ENCODE measurements at places on chromosomes 1 and 21. TPM values are rescaled to one million over a fixed set of nuclear protein-coding genes. Genes with fewer than 3 reads are reported as not detected.
A peak's percentile ranks its signal among the peaks of the same experiment; 100 is the strongest.

GPR3 gene
- total RNA-seq, result 0.51 TPM

SLC25A34 gene
- total RNA-seq, result 2.2 TPM

DNA sequence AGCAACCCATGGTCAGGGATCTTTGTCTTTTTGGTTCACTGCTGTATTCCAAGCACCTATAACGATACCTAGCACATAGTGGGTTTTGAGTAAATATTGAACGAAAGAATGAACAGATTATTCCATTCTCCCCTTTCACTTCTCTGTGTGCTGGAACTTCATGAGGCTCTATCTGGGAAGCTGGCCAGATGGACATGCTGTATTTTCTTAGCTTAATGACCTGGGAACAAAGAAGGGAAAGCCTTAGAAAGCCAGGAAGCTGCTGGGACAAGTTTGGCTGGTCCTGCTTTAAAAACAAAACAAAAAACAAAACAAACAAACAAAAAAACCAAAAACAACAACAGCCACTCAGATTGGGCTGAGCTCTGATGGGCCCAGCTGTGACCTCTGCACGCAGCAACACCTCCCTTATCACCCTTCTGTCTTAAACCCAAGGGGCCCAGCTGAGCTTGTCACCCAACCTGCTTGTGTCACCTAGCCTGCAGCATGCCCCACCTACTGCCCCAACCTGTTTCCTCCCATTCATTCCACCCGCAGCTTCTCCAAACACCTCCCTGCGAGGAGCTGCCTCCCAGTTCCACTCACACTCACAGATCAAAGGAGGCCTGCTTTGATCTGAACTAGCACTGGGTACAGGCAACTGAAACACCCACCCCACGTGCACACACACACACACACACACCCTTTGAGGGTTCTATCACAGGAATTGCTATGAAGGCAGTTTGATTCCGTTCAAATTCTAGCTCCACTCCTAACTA, 37.1 kb downstream of the SLC30A1 start:
- no peak for DNase-seq

DNA sequence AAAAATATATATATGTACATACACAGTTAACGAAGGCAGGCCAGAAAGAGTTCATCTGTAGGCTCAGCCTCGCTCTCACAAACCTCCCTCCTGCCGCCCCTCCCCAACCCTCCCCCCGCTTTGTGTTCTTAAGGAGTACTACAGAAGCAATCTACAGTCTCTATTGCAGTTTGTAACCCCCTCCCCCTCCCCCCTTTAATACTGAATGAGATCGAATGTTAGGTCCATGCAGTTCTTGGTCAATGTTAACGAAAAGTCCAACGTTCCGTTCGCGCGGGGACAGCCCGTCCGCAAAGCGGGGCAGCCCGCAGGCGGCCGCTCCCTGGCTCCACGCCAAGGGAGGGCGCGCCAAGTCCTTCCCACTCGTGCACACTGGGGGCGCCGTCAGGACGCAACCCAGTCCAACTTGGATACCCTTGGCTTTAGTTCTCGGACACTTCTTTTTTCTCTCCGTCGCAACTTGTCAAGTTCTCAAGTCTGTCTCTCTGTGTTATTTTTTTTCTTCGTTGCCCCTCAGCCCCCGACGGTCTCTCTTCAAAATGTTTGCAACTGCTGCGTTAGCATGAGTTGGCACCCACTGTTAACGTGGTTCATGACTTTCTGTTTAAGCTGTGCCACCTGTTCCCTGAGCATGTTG, 2.2 kb downstream of the JUN start:
- peak; percentile 94 for DNase-seq

DNA sequence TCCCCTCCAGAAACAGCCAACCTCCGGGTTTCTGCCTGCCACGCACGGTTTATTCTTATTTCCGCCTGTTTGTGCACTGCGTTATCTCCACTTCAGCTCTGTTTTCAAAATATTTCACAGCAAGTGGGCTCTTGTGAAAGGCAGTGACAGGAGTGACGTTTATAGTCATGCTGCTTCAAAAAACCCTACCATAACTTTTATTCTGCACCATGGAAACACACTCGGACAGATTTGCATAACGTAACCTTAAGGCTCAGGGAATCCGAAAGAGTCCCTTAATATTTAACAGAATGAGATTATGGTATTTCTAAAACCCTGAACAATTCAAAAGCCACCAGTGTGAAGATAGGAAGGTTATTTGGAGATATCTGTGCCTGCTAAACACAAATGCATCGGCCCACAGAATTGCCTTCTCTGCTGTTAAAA, 782 bp upstream of the SDE2 start:
- DNase-seq, result no peak

Data from mesenteric fat pad (tissue), 1 donor.